ENCODE measurements at places on chromosomes 11 and 22.

- ATAC-seq = no peak
Measured at GRCh38 chr11:3644817-3645235, at the start of gene ART1. TSS of gene ART1 (plus strand) at chr11:3645128. CDS start at chr11:3659214, 14,086 bp downstream.

- ATAC-seq = no peak
Measured at GRCh38 chr11:103234974-103235373, 125.7 kb downstream of the DYNC2H1 start.

GRCh38 chr22:27952779-27953178 lies 33.7 kb upstream of the PITPNB start:
- ATAC-seq = no peak

DNA sequence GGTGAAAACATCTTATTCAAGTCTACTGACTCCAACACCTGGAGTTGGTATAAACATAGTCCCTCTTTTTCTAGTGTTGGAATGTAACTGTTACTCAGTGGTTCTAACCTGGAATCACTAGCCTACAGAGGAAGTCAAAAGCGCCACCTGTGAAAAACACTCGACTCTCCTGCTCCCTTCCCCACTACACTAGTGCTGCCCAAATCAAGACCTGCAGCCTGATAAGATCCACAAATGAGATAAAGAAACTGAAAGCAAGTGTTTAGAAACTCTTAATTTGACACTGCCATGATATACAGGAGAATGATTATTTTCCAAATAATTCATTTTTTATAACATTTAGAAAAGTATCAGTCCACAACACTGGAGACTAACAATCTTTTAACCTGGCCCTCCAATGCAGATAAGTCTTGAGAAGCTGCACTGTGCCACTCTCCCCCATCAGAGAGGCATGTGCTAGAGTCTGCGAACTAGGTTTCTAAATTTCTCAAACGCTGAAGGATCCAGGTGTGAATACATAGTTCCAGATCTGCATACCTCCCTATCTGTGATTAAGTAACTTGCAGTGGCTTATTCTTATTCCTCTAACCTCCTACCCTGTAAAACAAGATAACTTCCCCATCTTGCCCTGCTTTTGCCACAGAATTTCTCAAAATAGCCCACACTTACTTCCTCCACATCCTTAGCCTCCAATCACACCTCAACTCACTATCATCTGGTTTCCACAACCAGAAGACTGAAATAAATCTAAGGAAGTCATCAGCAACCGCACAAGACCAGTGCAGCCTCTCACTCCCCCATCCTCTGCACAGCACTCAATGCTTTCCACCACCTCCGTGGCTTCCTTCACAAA lies 88.1 kb downstream of the RRAS2 start:
- ATAC-seq = peak; percentile 28

- ATAC-seq = no peak
Measured at GRCh38 chr11:63243533-63243932, at the start of gene SLC22A25. TSS of gene SLC22A25 (minus strand) at chr11:63243599. CDS start at chr11:63229652, 13,947 bp downstream.

GRCh38 chr22:24948356-24949202 lies 2.1 kb upstream of the LHFPL7 start:
- ATAC-seq = no peak

DNA sequence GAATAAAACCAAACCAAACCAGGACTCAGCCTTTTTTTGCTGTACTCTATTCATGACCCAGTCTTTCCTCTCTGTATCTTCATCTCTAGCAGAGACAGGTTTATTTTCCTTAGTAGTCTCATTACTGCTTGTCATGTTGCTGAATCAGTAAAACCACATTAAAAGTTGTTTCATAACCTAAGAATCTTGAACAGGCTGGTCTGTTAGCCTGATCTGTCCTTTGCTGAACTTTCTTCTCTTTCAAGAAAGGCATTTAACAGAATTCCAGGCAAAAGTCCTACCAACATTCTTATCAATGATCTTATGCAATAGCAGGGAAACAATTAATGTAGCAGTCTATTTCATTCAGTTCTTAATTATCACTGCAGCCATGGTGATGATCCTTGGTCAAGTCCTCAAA lies 197.7 kb downstream of the CASP12 start:
- peak; percentile 75 for ATAC-seq

- ATAC-seq = no peak
Measured at GRCh38 chr11:73330569-73331093, 22.6 kb downstream of the ARHGEF17 start.

GRCh38 chr11:119730789-119731386 lies 1.9 kb upstream of the NECTIN1 start:
- ATAC-seq = no peak

DNA sequence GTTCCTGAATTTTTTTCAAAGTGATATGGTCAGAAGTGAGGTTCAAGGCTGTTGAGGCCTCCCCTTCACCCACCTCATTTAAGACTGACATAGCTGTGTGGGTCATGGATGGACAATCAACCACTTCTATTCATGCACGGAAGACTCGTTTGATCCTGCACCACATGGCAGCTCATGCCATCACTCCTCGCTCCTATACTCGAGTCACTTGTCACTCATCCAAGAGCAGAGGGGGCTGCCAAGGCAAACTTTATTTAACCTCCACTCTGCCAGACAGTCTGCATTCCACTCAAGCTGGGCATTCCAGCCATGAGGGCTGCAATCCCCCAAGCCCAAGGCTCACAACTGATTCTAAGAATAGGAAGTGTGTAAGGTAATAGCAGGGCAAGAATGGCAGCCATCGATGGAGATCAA lies 34.1 kb downstream of the SNX19 start:
- ATAC-seq = no peak

DNA sequence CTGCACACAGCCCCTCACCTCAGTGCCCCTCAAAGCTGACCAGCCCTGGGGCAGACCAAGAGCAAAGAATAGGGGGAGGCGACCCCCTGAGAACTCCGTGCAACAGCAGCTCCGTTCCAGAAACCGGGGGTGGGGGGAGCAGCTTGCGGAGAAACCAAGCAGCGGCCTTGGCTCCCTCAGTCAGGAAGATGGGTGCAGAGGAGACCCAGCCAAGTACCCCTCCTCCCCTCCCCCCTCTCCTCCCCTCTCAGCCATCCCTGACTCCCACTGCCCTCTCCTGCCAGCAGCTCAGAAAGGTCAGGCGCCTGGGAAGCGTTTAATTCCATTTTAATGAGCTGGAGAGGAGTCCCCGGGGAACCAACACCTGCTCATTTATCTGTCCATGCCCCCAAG lies 78.9 kb downstream of the PDE2A start:
- ATAC-seq = no peak

GRCh38 chr11:65964906-65965305 lies 3.4 kb downstream of the SART1 start:
- no peak for ATAC-seq

- ATAC-seq = no peak
Measured at GRCh38 chr11:93974759-93975158, 46.4 kb upstream of the HEPHL1 start.

DNA sequence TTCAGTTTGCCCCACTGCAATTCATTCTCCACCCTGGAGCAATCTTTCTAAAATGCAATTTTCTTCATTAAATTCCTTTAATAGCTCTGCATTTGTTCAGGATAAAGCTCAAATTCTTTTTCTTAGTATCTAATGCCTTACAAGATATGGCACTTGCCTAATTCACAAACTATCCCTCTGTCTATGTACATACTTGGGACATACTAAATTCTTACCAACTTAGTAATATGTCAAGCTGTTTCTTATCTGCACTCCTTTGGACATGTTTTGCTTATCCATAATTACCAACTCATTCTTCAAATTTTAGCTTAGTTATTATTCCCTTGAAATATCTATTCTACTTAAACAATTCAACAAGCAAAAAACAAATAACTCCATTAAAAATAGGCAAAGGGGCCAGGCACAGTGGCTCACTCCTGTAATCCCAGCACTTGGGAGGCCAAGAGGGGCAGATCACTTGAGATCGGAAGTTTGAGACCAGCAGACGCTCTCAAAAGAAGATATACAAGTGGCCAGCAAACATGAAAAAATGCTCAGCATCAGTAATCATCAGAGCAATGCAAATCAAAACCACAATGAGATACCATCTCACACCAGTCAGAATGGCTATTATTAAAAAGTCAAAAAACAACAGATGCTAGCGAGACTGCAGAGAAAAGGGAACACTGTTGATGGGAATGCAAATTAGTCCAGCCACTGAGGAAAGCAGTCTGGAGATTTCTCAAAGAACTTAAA lies 96.9 kb downstream of the FAM76B start:
- ATAC-seq = no peak

GRCh38 chr11:79244241-79244772 lies 196.5 kb downstream of the TENM4 start:
- no peak for ATAC-seq

- no peak for ATAC-seq
Measured at GRCh38 chr11:121467471-121467870, 14.7 kb upstream of the SORL1-AS1 start.

GRCh38 chr11:36719358-36720107 lies 121.5 kb upstream of the RAG2 start:
- ATAC-seq = no peak

DNA sequence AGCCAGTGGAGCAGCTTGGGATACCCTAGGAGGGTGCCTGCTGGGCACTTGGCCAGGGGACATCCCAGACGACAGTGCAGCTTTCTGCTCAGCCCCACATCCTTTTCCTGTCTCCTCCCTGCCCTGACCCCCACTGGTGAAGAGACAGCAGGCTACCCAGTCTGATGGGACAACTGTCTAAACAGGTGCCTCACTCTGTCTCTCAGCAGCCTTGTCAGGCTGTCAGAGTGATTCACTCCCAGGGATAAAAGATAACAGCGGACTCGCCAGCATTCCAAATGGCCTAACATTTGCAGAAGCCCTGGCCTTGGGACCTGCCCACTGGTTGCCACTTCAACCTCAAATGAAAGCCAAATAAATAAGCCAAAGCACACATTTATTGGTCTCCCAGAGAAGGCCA lies 318.6 kb upstream of the PLET1 start:
- no peak for ATAC-seq

DNA sequence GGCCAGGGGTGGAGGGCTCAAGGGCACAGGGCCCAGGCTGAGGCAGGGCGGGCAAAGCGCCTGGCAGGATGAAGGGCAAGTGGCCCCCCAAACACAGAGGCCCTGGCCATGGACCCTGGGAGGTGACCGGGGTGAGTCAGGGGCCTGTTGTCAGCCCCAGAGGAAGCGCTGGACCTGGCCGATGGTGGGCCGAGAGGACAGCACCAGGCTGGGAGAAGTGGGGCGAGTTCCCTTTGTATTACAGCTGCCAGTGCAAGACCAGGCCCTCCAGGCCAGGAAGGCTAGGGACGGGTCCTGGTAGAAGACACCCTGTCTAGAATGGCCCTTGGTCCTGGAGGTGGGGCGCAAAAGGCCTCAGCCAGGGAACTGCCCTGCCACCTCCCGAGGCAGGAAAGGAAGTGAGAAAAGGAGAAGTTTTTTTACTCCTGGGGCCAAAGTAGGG lies 12.8 kb downstream of the CXCR5 start:
- ATAC-seq = no peak

DNA sequence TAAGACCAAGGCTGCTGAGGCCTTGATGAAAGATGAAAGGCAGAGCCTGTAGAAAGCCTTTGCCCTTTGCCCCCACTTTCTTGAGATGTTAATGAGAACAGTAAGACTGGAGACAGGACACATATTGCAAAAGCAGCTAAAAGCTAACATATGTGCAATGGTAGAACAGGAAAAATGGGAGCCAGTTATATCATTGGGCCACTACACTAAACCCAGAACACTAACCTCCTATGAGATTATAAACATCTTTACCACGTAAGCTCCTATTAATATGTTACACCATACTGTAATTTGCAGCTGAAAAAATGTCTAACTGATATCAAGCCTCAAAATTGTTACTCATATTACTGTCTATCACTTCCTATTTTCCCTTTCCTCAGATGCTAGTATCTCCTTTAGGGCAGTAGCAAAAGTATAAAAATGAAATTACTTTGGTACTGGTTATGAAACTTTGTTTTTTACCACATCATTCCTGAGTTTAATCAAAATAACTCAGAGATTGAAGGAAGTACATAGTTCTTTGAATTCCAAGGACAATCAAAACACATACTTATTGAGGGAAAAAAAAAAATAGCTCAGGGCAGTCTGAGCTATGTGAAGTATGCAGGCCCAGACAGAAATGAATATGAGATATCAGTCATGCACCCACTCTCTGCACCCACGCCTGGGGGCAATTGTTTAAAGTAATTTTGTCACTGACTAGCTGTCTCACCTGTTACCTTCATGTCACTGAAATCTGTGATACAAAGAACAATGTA lies 9.1 kb downstream of the HPS5 start:
- no peak for ATAC-seq

DNA sequence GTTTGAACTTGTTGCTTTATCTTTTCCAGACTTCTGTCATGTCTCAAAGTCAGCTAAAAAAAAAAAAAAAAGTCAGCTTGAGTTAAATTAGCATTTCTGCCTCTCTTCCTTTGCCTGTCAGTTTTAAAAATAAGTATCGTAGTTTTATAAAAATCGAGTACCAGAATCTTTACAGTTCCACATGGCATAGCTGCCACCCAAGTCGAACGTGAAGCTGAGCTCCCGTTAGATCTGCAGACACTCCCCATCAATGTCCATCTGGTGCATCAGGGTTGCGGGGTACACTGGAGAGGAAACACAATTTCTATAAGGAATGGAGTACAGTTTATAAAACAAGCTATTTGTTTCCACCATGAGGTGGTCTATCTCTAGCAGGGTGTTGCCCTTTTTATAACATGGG lies 41.0 kb upstream of the CCND1 start:
- ATAC-seq = no peak

DNA sequence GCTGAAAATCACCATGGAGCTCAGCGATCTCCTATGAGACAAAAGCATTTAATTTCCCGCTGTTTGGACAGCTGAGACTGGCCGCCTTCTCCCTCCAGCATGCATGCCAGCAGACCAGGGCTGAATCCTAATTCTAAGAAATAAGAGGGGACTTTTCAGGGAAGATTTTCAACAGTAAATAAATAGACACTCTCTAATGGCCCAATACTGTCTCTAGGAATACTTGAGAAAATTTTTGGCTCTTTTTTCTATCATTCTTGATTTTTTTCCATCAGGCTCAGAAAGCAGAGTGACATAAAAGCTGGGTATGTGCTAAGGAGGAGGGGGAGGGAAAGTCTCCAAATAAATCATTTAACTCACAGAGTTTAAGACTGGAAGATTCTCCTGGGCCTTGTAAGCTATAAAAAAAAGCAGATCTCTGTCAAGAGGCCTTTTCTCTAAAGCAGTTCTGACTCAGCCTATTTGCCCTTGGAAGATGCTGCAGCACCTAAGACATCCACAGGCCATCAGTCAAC lies 17.6 kb upstream of the SPON1 start:
- no peak for ATAC-seq
